ENCODE measurements at places on chromosomes 3 and 15. TPM values are rescaled to one million over a fixed set of nuclear protein-coding genes. Genes with fewer than 3 reads are reported as not detected.
A peak's percentile ranks its signal among the peaks of the same experiment; 100 is the strongest.

- DNase-seq = no peak
These were observed 9.4 kb upstream of the RAD18 start for GRCh38 chr3:8972639-8973038.

DNA sequence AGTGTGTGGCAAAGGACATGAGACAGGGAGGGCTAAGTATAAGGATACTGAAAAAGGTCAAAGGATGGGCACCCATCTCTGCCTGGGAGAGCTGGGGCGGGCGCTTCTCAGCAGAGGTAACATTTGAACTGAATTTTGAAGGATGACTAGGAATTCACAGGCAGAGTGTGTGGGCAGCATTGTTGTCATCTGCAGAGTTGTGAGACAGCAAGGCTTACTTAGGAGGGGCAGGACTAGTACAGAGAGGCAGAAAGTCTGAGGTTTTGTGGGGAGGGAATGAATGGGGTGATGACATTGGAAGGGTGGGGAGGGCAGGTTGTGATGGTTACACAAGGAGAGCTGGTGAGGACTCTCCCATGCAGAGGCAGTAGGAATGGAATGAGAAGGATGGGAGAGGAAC, 84.1 kb upstream of the PRR23C start:
- no peak for DNase-seq

Gene CATSPER2
- not detected for total RNA-seq

DNA sequence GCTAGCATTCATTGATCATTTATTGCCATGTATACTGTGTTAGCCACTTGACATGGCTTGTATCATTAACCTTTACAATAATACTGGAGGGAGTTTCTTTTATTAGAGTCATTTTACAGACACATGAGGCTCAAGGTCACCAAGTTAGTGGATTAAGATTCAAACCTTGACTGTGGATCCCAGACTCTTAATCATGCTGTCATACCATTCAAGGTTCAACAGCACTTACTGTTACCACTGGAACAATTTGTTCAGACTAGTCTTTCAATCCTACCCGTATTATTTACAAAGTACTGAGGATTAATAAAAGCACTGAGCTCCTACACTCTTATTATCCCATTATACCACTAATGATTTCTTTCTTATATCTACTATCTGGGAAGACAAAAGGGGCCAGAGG, 1.2 kb downstream of the COX17 start:
- no peak for DNase-seq

Gene UROC1
- total RNA-seq = not detected

- peak; percentile 79 for DNase-seq
These were observed 229.2 kb upstream of the CHRNA7 start for GRCh38 chr15:31801152-31801551.

- no peak for DNase-seq
These were observed 56.2 kb downstream of the ABHD2 start for GRCh38 chr15:89144491-89144890.

Gene SH3GL3
- total RNA-seq = not detected

DNA sequence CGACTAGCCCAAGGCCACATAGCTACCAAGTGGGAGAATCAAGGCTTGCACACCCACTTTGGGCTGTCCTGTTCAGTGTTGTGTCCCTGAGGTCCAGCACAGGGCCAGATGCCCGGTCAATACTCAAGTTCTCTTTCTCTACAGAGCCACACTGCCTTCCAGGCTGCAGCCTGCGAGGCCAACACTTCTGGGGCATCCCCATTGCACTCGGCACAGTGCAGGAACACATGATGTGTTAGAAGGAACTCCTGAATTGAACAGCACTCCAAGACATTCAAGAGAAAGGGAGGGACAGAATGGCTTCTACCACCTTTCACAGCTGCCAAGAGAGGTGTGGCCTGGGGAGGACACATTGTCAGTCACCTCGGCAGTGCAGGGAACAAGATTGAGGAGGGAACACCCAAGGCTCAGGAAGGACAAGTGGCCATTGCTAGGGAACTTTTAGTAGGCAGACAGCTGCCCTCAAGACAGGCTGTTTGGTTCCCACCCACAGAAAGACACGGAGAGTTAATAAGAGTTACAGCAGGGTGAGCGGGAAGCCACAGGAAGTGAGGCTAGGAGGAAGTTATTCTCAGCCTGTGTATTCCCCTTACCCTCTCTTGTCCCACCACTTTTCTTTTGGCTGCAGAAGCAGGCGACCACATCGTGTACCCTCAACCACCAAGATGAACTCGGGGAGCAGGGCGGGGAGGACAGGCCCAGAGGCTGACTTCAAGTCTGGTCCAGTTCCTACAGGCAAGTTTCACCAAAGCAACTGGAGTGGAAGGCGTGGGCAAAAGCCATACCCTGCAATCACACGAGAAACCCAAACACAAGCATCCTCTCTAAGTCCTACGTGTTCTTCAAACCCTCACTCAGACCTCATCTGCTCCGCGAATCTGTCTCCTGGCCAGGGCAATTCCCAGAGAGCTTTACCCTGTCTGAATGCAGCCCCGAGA, 69.4 kb downstream of the SRGAP3 start:
- no peak for DNase-seq

- peak; percentile 74 for DNase-seq
These were observed 90.2 kb downstream of the ANP32A start for GRCh38 chr15:68730471-68730919.

Gene BHLHE40
- 6.6 TPM for total RNA-seq

- peak; percentile 70 for DNase-seq
These were observed 115.6 kb downstream of the CHDH start for GRCh38 chr3:53730576-53730975.

Gene EPHA6
- total RNA-seq = not detected

Gene CHDH
- 5.6 TPM for total RNA-seq

Gene FEZF2
- not detected for total RNA-seq

Gene KLHL40
- total RNA-seq = not detected

DNA sequence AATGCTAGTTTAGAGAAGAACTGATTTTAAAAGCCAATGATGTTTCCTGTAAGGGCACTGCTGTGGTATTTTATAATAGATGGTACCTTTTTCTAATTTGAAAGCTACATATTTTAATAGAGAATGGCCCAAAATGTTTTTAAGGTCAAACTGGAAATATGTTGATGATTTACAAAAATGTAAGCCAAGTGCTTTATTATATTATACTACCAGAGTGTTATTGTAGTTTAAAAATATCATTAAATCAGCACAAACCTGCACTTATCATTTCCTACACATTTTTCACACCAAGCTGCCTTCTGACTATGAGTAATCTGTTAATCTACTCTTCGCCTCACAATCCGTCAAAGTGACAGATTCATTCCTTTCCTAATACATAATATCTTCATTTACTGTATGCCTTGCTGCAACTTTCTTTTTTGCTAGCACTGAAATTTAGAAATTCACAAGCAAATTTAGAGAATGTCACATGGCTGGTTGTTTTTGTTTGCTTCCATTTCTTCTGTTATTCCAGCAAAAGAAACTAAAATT, 126.4 kb upstream of the FAM3D start:
- DNase-seq = no peak

GRCh38 chr3:13475871-13476590, 4.1 kb upstream of the HDAC11 start:
- no peak for DNase-seq

DNA sequence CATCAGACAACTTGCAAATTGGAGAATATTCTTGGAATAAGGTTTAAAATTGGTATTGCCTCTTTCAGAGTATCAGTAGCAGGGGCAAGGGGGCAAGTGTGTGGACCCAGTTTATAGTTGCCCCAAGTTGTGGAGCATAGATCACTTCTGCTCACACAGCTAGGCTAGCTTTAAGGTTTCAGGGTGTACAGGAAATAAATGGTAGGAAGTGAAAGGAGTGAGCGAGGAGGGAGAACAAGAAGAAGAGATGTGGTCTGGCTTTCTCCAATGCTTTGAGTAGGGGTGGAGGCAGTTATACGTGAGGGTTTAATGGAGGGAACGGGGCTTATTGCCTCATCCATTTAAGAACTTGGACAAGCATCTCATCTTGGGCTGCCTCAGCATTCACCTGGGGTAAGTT, 290.0 kb upstream of the CFAP20DC start:
- no peak for DNase-seq
